A673 (cell line): ENCODE measurements at places on chromosomes 11 and 22. TPM values are rescaled to one million over a fixed set of nuclear protein-coding genes. Genes with fewer than 3 reads are reported as not detected.

The SCGB2A2 gene
- not detected in 2 replicates for total RNA-seq

The PARVA gene
- total RNA-seq = 15.2 and 17.4 TPM in 2 replicates

The USH1C gene
- total RNA-seq = not detected in 2 replicates

The MRGPRG gene
- total RNA-seq = not detected in 2 replicates

The MS4A15 gene
- not detected in 2 replicates for total RNA-seq

The SCGB1A1 gene
- total RNA-seq = not detected in 2 replicates

The PLEKHA7 gene
- total RNA-seq = 1.7 and 5.4 TPM in 2 replicates

The ZP1 gene
- total RNA-seq = not detected in 2 replicates

The LMO1 gene
- total RNA-seq = not detected in 2 replicates

The CAPN5 gene
- total RNA-seq = 4.3 and 7.0 TPM in 2 replicates

The GAS2 gene
- total RNA-seq = 1.8 and 3.0 TPM in 2 replicates

The TFIP11 gene
- total RNA-seq = 44.0 and 46.4 TPM in 2 replicates

The SMIM38 gene
- total RNA-seq = 0.59 and 0.88 TPM in 2 replicates

The FAM83F gene
- total RNA-seq = not detected in 2 replicates

The NRXN2 gene
- total RNA-seq = 5.0 and 6.1 TPM in 2 replicates

The C11orf91 gene
- total RNA-seq = not detected in 2 replicates

The ART1 gene
- total RNA-seq = not detected in 2 replicates

The MUC2 gene
- not detected in 2 replicates for total RNA-seq
